ENCODE measurements at places on chromosomes 3 and 15.

- DNase-seq, result peak; percentile 29
Measured at GRCh38 chr15:90660195-90660998, 56.7 kb upstream of the BLM start.

- no peak for DNase-seq
Measured at GRCh38 chr3:53695324-53695690, 150.9 kb downstream of the CHDH start.

GRCh38 chr15:87731630-87732029, 524.9 kb downstream of the NTRK3 start:
- no peak for DNase-seq

DNA sequence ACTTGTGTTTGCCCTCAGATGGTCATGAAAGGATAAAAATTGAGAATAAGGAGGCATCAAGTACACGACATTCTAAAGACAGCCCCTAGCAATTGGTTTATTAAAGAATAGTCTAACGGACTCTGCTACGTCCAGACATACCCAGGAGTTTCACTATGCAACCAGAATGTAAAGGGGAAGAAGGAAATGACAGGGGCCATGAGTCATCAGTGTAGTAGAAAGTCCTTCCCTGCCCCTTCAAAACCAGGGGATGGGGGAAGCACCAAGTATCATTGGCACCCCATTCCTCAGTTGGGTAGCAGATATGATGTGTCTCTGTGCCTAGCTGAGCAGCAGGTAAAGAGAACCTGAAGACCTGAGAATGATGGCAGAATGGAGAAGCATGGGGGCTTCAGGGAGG, 367.4 kb downstream of the IL20RB start:
- DNase-seq, result no peak

- DNase-seq, result no peak
Measured at GRCh38 chr3:12797892-12798558, 1.5 kb downstream of the CAND2 start.

- peak; percentile 13 for DNase-seq
Measured at GRCh38 chr3:106176734-106177133, 307.9 kb upstream of the CBLB start.

DNA sequence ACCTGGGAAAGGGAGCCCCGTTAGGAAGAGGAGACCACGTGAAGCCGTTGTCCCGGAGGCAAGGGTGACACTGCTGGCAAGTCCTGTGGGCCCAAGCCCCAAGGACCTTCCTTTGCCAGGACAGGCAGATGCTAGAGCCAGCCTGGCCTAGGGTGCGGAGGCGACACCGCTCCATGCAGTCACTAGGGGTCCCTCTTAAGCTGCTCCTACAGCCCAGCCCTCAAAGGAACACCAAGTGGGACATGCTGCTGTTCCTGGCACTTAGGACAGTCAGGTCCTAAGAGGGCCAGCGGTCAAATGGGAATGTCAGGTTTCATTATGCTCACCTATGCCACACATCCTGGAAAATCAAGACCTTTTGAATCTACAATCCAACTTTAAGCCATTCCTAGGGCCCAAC, 59.7 kb downstream of the RPN1 start:
- no peak for DNase-seq

Data from stimulated activated CD8-positive, alpha-beta memory T cell treated with anti-CD3 and anti-CD28 coated beads, Interleukin-7, amount 100 ng/mL, for 1 hour (primary cell).